Tibial nerve (tissue), 4 donors: ENCODE measurements at places on chromosomes 16 and 17. TPM values are rescaled to one million over a fixed set of nuclear protein-coding genes. Genes with fewer than 3 reads are reported as not detected.

SPEM3 gene
- not detected for total RNA-seq

GRCh38 chr17:59972778-59973177 is 8.2 kb upstream of the RNFT1 start:
- DNase-seq, result no peak

DNA sequence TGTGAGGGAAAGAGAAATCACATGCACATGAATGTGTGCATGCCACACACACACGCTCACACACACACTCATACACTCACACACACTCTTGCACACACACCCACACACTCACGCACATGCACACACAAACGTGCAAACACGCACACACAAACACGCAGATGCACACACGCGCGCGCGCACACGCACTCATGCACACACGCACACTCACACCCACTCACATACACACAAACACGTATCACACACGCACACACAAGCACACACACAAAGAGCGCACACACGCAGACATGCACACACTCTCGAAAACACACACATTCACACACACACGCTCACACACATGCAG is 72.2 kb downstream of the GAS7 start:
- DNase-seq, result no peak

- DNase-seq, result no peak
These were observed 16.2 kb upstream of the ASGR2 start for GRCh38 chr17:7130621-7131422.

DNA sequence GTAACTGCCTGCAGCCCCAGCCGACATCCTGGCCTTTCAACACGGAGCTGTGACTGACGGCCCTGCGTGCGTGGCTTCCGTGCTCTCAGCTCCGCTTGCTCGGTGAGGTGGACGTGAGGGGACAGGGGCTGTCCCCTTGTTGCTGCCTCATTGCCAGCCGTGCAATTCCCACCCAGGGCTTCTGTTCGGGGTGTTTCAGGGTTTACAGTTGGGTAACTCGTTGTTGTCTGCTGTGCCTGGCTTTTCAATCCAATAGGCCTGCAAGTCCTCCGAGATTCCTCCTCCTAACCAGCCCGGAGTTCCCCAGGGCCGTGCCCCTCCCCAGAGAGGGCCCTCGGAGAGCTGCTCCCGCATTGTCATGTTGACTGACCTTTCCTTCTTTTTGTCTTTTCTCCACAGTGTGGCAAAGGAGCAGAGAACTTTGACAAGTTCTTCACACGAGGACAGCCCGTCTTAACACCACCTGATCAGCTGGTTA is 31.4 kb upstream of the CACNG5 start:
- DNase-seq, result no peak

- peak; percentile 50 for DNase-seq
These were observed 3.0 kb downstream of the MT2A start for GRCh38 chr16:56611281-56611833.

DNA sequence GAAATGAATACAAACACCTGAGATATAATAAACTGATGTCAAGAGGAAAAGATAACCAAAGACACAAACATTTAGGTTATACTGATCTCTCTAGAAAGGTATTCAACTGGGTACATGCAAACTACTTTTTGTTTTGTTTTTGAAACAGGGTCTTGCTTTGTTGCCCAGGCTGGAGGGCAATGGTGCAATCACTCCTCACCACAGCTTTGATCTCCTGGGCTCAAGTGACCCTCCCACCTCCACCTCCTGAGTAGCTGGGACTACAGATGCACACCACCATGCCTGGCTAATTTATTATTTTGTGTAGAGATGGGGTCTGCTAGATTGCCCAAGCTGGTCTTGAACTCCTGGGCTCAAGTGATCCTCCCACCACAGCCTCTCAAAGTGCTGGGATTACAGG is 38.1 kb downstream of the TEKT5 start:
- no peak for DNase-seq

HAS3 gene
- 0.42 TPM for total RNA-seq

DNA sequence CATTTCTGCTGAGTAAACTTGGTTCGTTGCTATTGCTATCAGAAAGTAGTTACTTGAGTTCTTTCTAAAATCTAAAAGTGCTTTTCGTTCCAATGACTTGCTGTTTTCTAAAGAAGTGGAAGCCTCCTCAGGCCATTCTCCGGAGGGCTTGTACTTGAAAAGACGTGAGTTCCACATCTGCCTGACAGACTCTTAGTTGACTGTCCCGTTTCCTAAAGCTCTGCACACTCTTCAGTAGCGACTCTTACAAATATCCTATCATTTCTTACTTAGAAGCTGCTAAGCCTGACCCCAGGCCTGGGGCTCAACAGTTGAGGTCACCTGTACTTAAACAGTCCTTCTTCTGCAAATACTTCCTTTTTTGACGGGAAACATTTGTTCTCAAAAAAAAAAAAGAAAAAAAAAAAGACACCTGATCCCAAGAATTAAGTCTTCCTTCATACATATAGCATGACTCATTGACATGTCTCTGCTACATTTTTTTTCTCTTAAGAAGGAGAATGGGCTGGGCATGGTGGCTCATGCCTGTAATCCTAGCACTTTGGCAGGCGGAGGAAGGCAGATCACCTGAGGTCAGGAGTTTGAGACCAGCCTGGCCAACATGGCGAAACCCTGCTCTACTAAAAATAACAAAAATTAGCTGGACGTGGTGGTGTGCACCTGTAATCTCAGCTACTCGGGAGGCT is 61.5 kb downstream of the DHRS7C start:
- no peak for DNase-seq

RNU2-1 gene
- not detected for total RNA-seq

GP1BA gene
- not detected for total RNA-seq

CHST4 gene
- total RNA-seq, result not detected

- DNase-seq, result no peak
These were observed 8.5 kb downstream of the GAA start for GRCh38 chr17:80109713-80110446.

USB1 gene
- total RNA-seq, result 80.4 TPM

DNA sequence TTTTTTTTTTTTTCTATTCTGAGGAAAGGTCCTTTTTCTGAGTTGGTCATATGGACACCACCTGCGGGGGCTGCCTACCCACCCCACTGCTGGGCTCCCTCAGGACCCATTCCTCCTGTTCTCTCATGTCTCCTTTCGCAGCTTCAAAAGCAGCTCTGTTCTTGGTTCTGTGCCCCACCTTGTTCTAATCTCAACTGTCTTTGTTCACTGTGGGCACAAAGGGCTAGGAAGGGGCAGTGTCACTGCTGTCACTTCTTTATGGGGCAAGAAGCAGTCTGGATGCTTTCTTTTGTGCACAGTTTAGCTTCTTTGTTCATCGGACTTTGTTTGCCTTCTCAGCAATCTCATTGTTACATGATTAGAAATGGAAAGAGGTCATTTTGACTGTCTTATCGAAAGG is 7.1 kb downstream of the GOSR2 start:
- DNase-seq, result no peak

GRCh38 chr17:68780596-68780995 is 174.6 kb downstream of the ABCA8 start:
- DNase-seq, result no peak

APOBR gene
- 4.5 TPM for total RNA-seq

RCVRN gene
- not detected for total RNA-seq

DNA sequence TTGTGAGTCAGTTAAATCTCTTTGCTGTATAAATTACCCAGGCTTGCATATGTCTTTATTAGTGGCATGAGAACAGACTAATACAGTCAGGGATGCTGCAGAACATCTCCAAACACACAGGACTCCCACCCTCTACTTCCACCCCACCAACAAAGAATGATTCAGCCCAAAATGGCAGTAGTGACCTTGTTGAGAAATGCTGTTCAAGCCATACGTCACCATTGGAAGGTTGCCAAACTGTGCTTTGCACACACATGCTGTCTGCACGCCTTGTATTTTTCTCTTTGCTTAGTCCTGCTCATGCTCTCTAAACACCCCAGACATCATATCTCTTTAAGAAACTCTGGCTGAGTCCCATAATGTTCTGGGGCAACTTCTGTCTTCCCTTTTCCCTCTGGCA is 589.6 kb downstream of the WWOX start:
- DNase-seq, result no peak

DPEP2 gene
- total RNA-seq, result 1.0 TPM

- no peak for DNase-seq
These were observed 83.7 kb upstream of the ZNF750 start for GRCh38 chr17:82923366-82924113.

DNA sequence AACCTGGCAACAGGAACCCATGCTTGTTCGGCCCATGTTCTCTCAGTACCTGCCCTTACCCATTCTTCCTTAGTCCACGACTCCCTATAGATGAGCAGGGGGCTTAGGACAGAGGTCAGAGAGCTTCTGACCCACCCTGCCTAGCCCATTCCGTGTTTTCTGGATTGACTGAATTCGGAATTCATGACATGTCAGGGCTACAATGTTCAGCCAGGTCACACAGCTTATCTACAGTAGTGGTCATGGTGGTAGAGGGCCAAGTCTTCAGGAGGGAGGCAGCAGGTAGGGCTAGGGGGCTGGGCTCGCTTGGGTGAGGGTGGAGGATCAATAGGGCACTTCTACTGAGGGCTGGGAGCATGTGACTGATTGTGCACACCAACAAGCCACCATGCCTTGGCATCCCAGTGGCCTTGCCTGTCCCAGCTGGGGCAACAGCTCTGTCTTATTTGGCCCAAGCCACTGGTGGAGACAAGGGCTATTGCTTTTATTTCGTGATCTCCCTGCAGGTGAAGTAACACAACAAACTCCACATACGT is 3.1 kb downstream of the HEXIM2 start:
- DNase-seq, result no peak

CAVIN1 gene
- 784 TPM for total RNA-seq

CETP gene
- total RNA-seq, result not detected

- peak; percentile 15 for DNase-seq
These were observed 38.8 kb upstream of the ENPP7 start for GRCh38 chr17:79691931-79692330.

DNA sequence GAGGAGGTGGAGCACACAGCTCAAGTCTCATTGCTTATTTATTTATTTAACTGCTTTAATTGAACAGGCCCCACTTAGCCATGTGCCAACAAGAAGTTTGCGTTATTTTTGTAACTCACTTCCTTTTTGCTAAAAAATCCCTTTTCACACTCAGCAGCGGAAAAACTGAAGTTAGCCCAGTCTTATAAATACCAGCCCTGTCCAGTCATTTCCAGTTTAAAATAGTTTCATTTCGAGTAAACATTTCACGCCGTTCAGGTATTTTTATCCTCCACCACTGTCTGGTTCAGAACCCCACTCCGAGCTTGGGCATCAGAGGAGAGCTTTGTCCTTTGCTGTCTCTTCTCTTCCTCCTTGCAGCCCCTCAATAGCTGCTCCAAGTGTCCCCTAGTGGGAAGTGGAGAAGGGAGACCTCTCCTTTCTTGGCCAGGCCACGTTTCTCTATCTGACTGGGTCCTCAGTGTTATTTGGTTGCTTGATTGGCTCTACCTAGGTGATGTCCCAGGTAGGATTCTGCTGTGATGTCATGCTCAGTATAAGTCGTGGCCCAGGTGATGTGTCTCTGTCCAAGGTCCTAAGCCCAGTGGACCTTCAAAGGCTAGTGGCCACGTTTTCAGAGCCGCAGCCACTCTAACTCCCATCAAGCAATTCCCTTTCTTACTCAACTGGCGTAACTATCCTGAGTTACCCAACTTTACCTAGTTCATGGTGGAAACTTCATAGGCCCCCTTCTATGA is 53.0 kb upstream of the GAS7 start:
- DNase-seq, result no peak

KCNJ18 gene
- not detected for total RNA-seq

ABI3 gene
- 14.4 TPM for total RNA-seq

GRCh38 chr17:70206361-70207010 is 37.2 kb downstream of the KCNJ2 start:
- no peak for DNase-seq

DNA sequence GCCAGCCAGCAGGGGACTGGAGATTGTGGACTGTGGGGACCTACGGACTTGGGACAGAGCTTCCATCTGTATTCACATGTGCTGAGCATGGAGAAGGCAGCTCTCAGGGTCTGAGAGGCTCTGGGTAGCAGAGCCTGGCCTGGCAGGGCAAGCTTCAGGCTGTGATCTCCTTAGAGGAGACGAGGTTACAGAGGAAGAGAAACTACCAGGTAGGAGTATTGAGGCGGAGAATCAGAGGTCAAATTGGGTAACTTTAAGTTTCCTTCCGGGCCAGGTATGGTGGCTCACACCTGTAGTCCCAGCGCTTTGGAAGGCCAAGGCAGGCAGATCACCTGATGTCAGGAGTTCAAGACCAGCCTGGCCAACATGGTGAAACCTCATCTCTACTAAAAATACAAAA is 8.8 kb downstream of the CTNS start:
- no peak for DNase-seq

DNA sequence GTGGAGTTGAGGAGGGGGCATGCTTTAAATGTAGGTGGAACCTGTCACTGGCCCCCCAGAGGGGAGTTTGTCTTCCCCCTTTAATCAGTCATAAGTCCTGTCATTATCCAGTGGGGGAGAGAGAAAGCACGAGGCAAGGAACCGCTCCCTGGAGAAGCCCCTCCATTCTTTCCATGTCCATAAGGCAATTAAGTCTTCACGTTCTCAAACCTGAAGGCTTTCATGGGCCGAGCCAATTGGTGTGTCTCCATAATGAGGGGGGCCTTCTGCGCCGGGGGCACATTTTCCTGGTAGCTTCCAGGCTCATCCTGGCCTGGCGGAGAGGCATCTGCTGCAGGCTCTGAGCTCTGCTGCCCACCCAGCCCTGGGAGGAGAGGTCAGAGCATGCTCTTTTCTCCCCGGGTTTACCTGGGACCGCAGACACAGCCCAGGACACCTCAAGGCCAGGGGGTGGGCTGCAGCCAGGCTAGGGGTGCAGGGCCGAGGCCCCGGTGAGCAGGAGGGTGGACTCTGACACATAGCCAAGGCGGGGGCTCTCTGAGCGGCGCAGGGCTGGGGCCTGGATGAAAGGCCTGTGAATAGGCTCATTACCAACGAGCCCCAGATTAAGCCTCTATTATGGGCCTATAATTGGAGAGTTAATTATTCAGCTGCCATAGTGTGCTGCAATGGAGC is 42.5 kb downstream of the C16orf78 start:
- no peak for DNase-seq

- peak; percentile 85 for DNase-seq
These were observed 7.6 kb upstream of the NXPH3 start for GRCh38 chr17:49567871-49568694.

- no peak for DNase-seq
These were observed 160.0 kb upstream of the CCL2 start for GRCh38 chr17:34095106-34095505.

GRCh38 chr16:55698331-55698730 is 42.5 kb downstream of the SLC6A2 start:
- DNase-seq, result no peak

- DNase-seq, result no peak
These were observed 12.7 kb upstream of the STAC2 start for GRCh38 chr17:39238311-39238972.

CACNG5 gene
- total RNA-seq, result not detected

DNA sequence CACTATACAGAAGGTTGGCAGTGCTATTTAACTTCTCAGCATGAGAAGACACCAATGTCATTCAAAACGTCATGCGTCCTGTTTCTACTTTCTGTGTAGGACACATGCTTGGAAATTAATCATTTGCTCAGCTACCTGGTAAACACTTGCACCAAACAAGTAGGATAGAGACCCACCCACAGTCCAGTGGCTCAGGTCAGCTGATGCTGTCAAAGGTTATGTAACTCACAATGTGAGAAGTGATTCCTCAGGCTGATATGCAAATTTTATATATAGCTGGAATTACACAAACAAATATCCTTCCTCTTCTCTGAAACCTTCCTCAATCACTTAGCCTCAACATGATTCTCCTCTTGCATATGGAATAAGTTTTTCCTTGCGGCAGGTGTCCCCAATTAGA is 59.6 kb downstream of the ZZEF1 start:
- no peak for DNase-seq

CD19 gene
- total RNA-seq, result not detected
